Stimulated activated CD4-positive, alpha-beta T cell treated with anti-CD3 and anti-CD28 coated beads, Interleukin-12 subunit alpha, Interleukin-12 subunit beta, amount 100 ng/mL, for 4 hours (primary cell): ENCODE measurements at places on chromosomes 1 and 21.

DNA sequence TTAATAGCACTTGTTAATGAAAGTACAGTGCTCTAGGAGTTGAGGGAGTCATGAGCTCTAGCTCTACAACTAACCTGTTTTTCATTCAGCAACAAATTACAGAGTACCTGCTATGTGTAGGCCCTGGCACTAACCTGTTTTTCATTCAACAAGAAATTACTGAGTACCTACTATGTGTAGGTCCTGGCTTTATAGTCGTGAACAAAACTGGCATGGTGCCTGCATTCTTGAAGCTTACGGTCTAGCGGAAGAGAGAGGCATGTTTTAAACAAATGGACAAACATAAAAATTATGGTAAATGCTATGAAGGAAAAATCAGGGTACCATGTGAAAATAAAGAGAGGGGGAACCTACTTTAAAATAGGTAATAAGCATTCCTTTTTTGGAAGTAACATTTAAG, 2.2 kb upstream of the UBAP2L start:
- no peak for DNase-seq

GRCh38 chr1:228515200-228515834, 28.1 kb downstream of the RNF187 start:
- no peak for DNase-seq

GRCh38 chr1:239590556-239590955, 204.2 kb downstream of the CHRM3 start:
- no peak for DNase-seq

- no peak for DNase-seq
These were observed 243.6 kb upstream of the DMRTA2 start for GRCh38 chr1:50666849-50667248.

DNA sequence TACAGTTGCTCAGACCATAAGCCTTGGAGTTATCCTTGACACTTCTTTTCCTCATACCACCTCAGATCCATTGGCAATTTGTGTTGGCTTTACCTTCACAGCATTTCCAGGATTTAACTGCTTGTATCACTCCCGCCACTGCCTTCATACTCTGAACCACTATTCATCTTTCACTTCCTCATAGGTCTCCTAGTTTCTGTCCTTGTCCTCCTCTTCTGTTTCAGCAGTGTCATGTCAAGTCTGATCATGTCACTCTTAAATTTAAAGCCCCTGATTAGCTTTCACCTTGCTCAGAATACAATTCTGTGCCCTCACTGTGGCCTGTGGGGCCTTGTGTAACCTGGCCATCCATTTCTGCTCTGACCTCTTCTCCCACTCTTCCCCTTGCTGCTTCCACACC, 34.7 kb upstream of the C1orf115 start:
- no peak for DNase-seq

DNA sequence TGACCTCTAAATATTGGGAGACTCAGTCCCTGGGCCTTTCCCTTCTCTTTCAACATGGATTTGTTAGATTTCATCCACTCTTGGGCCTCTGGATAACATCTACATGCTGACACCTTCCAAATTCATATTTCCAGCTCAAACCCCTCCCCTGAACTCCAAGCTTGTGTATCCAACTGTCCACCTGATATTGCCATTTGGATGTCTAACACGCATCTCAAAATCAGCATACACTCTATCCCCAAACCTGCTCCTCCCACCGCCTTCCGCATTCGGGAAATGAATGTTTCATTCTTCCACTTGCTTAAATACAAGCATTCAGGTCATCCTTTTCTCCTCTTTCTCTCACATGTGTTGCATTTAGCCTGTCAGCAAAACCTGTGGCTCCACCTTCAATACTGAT, 17.5 kb upstream of the KAZN start:
- no peak for DNase-seq

GRCh38 chr1:226950871-226951270, 10.8 kb downstream of the COQ8A start:
- DNase-seq, result no peak
